SHP77 (cell line): ENCODE measurements at places on chromosomes 5 and 9.

DNA sequence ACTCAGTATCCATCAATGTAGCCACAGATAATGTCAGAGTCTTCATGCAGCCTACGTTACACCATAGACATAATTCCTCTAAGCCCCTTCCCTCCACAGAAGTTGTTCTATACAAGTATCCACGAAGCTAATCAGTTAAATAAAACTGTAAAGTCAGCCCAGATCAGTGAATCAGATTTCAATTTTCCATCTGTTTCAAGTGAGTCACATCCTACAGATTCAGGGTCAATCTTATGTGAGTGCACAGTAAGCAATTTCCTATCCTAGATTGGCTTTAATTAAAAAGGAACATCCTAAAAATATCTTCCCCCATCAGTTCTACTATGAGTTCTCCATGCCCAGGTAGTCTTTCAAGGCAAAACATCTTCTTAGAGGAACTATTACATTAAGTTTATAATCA is 402.5 kb downstream of the EFNA5 start:
- no peak for DNase-seq

- DNase-seq: no peak
Observed at GRCh38 chr5:7274203-7274602, 121.7 kb upstream of the ADCY2 start.

DNA sequence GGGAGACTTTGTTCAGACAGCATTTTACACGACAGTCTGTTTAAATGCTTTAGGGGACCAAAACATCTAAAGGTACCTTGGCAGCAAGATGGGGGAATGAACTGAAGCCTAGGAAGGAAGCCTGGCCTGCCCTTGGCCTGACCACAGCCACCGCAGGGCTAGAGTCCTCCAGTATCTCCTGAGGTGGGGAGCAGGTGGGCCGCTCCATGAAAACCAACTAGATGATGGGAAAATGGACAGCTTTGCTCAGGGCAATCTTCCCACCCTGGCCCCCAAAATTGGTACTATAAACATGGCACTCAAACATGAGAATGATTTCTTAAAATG is 153.3 kb downstream of the AUH start:
- DNase-seq: no peak

GRCh38 chr9:133114886-133115603 is 6.0 kb downstream of the RALGDS start:
- DNase-seq: no peak

DNA sequence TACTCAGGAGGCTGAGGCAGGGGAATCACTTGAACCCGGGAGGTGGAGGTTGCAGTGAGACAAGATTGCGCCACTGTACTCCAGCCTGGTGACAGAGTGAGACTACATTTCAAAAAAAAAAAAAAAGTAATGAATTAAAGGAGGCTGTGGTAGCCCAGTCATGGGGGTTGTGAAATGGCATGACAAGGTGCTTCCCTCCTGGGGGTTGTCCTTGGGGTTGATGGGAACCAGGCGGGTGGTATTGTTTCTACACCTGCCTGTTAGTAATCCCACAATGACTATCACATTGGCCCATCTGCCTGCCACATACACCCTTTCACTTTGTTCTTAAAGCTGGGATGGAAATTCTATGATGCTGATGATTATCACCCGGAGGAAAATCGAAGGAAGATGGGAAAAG is 5.6 kb downstream of the IDNK start:
- no peak for DNase-seq

DNA sequence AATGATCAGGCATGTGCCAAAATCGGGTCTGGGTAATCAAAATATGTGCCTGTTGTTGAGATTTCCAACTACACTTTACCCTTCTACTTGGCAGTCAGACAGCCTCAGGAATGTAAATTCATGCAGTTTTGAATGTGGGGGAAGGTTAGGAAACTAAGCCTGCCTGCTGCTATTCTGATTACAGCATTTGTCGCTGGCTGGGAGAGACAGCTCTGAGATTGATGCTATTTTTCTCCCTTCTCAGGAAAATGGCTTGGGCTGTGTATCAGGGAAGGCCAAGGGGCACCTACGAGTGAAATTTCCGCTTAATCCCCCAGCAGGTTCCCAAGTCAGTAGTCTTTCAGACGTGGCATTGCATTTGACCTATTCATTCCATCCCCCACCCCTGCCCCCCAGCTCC is 3.6 kb upstream of the RGS7BP start:
- DNase-seq: no peak

GRCh38 chr5:31417512-31417911 is 114.4 kb downstream of the DROSHA start:
- DNase-seq: no peak

- DNase-seq: no peak
Observed at GRCh38 chr9:113598883-113599282, 135.4 kb downstream of the RGS3 start.

DNA sequence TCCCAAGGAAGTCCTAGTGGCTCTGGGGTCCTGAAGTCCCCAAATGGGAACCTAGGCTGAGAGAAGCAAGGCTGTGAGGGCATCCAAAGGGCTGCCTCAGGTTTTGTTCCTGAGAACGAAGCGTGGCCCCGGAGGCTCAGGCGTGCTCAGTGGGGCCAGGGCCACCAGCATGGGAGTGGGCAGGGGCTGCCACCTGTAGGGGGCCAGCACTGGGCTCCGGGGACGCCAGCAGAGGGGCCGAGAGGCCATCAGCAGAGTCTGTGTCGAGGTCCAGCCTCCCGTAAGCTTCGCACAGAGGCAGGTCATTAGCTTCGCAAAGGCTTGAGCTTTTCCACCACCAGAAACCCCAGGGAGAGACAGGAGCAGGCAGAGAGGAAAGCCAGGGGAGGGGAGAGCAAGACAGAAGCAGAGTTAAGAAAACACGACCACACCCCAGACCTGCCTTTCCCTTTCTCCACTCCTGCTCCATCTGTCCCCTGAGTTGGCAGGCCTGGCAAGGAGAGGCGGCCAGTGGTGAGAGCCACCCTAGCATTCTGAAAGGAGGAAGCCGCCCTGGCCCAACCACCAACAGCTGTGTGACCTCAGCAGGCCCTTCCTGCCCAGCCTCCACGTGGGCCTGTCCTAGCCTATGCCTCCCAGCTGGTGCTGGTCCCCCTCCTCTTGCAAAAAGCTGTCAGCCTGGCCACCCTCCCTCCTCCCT is 5.5 kb upstream of the SURF6 start:
- no peak for DNase-seq

DNA sequence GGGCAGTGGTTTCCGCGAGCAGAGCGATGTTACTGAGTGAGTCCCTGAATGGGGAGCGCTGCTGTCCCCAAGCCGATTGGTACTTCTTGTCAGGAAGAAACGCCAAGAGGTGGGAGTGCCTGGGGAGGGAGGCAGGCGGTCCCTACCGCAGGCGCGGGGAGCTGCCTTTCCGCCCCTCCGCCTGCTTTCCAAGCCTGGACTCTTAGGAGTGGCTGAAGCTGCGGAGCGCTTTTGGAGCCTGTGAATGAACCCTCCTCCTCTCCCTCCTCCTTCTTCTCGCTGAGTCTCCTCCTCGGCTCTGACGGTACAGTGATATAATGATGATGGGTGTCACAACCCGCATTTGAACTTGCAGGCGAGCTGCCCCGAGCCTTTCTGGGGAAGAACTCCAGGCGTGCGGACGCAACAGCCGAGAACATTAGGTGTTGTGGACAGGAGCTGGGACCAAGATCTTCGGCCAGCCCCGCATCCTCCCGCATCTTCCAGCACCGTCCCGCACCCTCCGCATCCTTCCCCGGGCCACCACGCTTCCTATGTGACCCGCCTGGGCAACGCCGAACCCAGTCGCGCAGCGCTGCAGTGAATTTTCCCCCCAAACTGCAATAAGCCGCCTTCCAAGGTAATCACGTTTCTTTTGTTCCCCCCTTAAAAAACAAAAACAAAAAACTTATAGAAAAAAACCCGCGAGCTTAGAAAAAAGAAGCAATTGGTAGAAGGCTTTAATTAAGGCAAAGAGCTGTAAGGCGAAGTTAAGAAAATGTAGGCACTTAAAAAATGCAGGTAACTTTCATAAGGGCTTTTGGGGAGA is at the start of gene VCAN:
VCAN (plus strand) TSS at position 340 of the 808 bp plus-strand sequence. CDS start 11,775 bp downstream, outside the sequence.
- no peak for DNase-seq

DNA sequence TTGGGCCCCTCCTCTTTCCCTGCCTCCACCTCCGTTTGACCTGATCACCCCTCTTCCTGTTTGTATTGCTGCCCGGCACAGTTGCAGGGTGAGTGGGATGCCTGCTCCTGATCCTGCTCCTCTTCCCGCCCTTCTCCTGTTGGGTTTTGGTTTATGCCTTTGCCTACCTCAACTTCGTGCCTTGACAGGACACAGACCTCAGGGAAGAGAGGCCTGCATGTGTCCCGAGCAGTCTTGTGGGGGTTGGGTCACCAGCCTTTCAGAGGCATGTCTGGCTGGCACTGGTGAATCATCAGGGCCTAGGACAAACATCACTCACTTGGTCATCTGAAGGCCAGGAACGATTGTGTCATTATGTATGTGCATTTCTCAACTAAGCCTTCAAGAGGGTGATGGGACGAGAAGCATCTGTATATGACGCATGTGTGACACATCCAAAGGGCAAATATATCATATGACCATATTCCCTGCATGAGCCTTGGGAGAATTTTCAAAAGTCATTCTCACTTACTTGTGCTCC is 56.9 kb downstream of the NPR3 start:
- DNase-seq: peak; percentile 60

DNA sequence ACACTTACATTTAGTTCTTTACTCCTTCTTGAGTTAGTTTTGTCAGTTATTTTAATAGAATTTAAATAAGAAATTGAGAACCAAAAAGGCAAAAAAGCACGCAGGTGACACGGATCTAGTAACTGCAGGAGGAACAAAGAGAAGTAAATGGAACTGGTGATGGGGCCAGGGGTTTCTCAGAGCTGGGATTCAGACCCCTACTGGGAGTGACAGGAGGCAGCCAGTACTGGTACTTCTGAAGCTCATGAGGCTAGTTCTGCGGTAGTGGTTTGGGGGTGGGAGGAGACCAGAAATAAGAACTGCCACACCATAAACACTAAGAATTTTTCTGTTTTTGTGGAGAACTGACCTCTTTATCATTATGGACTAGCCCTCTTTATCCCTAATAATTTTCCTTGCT is 48.2 kb downstream of the OXCT1 start:
- no peak for DNase-seq

GRCh38 chr5:53100606-53101005 is 9.0 kb downstream of the MOCS2 start:
- DNase-seq: no peak

DNA sequence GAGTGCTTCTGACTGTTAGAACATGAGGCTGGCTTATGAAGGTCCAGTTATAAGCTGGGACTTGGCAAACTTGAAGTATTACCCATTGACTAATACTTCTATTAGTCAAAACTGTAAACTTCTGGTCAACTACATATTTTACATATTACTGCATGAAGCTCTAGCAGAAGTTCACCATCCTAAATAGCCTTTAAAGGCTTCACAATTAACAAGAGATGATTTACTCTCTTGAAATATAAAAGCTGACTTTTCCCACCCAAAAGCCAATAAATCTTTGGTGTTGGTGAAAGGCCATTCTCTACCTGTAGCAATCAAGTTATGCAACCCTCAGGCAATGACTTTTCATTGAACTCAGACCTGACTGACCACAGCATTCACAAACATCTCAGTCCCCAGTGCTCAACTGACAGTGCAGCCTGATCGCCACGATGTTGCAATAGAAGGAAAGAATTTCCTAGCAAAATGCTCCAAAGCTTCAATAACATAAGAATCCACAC is 345.6 kb downstream of the EBF1 start:
- no peak for DNase-seq

DNA sequence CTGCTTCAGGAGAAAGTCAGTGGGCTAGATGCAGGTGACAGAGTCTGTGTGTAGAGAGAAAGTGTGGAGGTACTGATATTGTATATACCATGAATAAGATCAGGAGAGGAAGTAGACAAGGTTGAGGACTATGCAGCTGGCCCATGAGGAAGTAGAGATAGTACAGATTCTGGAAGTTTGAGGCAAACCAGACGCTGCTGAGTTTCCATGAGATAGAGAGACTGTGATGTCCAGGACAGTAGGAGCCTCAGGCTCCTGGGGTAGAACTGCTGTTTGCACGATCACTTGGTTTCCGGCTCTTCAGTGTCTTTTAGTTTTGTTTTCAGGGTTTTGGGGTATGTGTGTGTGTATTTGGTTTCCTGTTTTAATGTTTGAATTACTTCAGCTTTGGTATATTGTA is 13.6 kb downstream of the OTULINL start:
- DNase-seq: no peak

GRCh38 chr5:156340893-156341292 is 13.9 kb downstream of the SGCD start:
- DNase-seq: no peak

GRCh38 chr9:83714329-83714728 is 6.6 kb upstream of the UBQLN1 start:
- DNase-seq: no peak

- DNase-seq: peak; percentile 44
Observed at GRCh38 chr5:78537821-78538220, 110.8 kb downstream of the LHFPL2 start.

GRCh38 chr9:82456642-82457041 is 468.1 kb downstream of the SPATA31D1 start:
- no peak for DNase-seq

DNA sequence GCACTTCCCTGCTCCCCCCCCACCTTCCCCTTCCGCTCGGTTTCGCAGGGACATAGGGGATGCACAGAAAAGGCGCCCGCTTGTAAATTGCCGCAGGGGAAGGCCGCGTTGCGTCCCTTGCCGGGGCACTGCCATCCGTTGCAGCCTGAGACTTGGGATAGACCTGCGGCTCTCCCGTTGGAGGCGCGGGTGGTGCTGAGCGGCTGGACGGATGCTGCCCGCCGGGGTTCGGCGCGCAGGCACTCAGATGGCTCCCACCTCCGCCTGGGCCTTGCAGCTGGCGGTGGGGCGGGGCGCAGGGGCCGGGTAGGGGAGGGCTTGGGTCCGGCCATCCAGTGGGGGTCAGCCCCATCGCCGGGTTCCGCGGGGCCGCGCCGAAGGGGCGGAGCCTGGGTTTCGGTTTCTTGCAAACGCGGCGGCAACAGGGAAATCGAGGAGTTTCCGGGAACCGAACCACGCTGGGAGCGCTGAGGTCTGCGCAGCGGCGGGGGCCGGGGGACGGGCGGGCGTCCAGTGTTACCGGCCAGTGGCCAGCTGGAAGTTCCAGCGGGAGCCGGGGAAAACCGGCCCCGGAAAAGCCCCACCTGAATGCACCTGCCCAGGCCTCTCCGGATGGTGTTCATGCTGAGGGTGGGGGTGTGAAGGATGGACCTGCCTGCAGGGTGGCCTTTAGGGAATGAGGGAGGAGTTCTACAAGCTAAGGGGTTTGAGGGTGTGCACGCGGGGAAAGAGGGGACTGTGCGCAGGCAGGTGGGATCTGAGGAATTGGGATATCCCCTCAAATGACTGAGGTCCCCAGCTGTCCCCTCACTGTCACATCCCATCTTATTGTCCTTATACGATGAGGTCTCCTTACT is 6.3 kb upstream of the IRF1 start:
- DNase-seq: peak; percentile 58

DNA sequence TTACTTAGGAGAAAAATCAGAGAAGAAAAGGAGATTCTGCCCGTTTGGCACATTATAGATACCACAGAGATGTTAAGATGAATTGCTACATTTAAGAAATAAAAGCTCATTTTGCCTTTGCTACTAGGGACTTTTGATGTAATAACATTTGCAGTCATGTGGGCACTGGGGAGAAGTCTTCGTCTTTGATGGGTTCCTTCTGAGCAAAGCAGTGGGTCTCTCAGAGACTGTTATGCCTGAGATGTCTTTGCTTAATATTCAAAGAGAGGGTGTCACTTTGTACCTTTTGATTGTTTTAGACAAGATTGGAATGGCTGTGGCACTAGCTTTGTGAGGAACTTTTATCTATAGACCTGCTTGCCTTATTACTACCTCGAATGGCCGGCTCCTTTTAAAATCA is 25.0 kb downstream of the SLC25A25 start:
- no peak for DNase-seq

GRCh38 chr9:92644278-92644677 is 25.7 kb downstream of the IPPK start:
- no peak for DNase-seq
